Naive thymus-derived CD8-positive, alpha-beta T cell (primary cell): ENCODE measurements at places on chromosomes 12 and 14. TPM values are rescaled to one million over a fixed set of nuclear protein-coding genes. Genes with fewer than 3 reads are reported as not detected.
A peak's percentile ranks its signal among the peaks of the same experiment; 100 is the strongest.

The ADSS1 gene
- 5.1 TPM for total RNA-seq

The MYH6 gene
- not detected for total RNA-seq

The TGM1 gene
- 6.5 TPM for total RNA-seq

The TBX3 gene
- not detected for total RNA-seq

The PTPRQ gene
- total RNA-seq = not detected

The KRT6C gene
- total RNA-seq = not detected

GRCh38 chr12:2112401-2112800, 59.6 kb downstream of the CACNA1C start:
- H3K27ac ChIP-seq = no peak overlapping the region
- H3K36me3 ChIP-seq = no peaks in the 10 kb centered on the region
- no peak overlapping the region for H3K4me3 ChIP-seq
- H3K4me1 ChIP-seq = no peaks in the 10 kb centered on the region
- no peak for DNase-seq

- H3K27ac ChIP-seq = peak overlapping the region; percentile 92
- H3K4me1 ChIP-seq = peaks cover 96% of the 10 kb centered on the region
- H3K4me3 ChIP-seq = peak overlapping the region; percentile 38
These were observed 8.5 kb downstream of the CTDSP2 start for GRCh38 chr12:57837864-57838562.

DNA sequence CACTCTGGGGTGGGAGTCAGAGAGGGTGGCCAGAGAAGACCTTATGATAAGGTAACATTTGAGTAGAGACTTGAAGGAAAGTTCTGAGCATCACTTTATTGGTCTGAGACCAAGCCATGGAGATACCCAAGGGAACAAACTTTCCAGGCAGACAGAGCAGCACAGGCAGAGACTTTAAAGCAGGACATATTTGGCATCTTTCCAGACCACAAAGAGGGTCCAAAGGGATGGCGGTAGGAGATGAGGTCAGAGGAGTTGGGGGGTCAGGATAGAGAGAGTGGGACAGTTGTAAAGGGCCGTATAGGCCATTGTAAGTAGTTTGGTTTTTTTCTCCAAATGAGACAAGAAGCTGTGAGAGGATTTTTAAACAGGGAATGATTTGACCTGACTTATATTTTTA, 344.4 kb downstream of the SEC23A start:
- H3K36me3 ChIP-seq = no peaks in the 10 kb centered on the region
- no peak overlapping the region for H3K27ac ChIP-seq
- no peak for DNase-seq
- no peak overlapping the region for H3K4me3 ChIP-seq
- H3K27me3 ChIP-seq = peaks cover 8% of the 10 kb centered on the region

- H3K27ac ChIP-seq = no peak overlapping the region
- no peak for DNase-seq
- H3K4me3 ChIP-seq = no peak overlapping the region
- no peaks in the 10 kb centered on the region for H3K36me3 ChIP-seq
- no peaks in the 10 kb centered on the region for H3K4me1 ChIP-seq
These were observed 30.5 kb downstream of the RPH3A start for GRCh38 chr12:112822056-112822455.

GRCh38 chr12:39199351-39199750, 243.6 kb downstream of the KIF21A start:
- H3K36me3 ChIP-seq = no peaks in the 10 kb centered on the region
- no peak overlapping the region for H3K27ac ChIP-seq
- DNase-seq = no peak
- H3K27me3 ChIP-seq = peaks cover 5% of the 10 kb centered on the region
- H3K4me1 ChIP-seq = no peaks in the 10 kb centered on the region

DNA sequence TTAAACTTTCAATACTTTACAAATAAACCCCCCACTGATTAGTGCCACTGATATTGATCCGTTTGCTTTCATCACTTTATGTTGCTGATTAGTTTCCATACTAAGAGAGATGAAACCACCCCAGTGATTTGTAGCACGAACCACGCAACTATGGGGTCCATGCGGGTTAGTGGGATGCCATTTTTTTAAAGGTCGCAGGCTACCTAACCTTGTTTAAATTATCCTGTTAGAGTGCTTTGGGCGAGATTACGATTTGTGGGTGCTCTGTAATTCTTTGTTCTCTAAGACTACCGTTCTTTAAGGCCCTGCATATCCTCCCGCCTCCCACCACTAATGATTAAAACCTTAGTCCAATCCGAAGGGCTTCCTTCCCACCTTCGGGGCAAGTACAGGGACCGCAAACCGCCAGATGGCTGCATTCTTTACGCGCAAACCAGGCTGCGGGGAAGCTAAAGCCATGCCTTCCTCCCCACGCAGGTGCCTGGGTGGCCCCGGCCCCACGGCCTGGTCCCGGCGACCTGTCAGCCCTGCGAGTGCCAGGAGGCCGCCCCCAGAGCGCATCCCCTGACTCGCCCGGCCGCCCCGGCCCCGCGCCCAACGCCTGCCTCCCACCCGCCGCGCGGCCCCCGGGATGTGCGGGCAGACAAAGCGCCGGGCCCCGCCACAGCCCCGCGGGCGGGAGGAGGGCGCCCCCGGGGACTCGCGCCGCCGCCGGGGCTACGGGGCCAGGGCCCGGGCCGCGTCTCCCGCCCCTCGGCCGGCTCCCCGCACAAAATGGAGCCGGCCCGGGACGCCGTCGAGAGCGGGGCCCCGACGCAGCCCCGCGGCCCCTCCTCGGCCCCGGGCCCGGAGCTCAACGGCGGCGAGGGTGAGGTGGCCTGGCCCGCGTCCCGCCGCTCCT, 759 bp downstream of the NFYB start:
- peaks cover 14% of the 10 kb centered on the region for H3K4me1 ChIP-seq
- H3K36me3 ChIP-seq = no peaks in the 10 kb centered on the region
- H3K27me3 ChIP-seq = no peaks in the 10 kb centered on the region
- DNase-seq = peak; percentile 32
- peak overlapping the region; percentile 91 for H3K27ac ChIP-seq
